Umbilical cord (tissue), 2 donors: ENCODE measurements at places on chromosomes 7 and 10.

DNA sequence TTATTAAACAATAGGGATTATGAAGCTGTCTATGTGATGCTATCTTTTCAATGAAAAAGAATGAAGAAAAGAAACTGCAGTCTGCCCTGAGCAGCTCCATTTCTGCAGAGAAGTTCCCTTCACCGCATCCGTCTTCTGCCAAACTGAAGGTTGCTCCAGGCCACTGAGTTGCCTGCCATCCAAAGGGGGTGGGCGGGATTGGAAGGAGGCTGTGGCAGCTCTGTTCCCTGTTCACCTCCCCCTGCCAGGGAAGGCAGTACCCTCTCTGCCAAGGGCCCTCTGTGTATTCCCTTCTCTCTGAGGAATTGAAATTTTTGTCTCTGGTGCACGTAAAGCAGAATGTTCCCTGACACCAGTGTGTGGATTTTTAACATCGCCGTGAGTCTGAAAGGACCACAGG, 243.1 kb upstream of the GHITM start:
- DNase-seq, result no peak

GRCh38 chr7:47669901-47670384, 88.0 kb upstream of the TNS3 start:
- no peak for DNase-seq

GRCh38 chr10:31479752-31480151, 160.7 kb downstream of the ZEB1 start:
- no peak for DNase-seq

GRCh38 chr7:115477193-115477651, 553.3 kb downstream of the TFEC start:
- DNase-seq, result peak; percentile 53

- DNase-seq, result peak; percentile 72
Observed at GRCh38 chr10:22927661-22928403, at the start of gene ARMC3. ARMC3 (plus strand) TSS chr10:22928053; CDS start chr10:22931997, 3,944 bp downstream.

DNA sequence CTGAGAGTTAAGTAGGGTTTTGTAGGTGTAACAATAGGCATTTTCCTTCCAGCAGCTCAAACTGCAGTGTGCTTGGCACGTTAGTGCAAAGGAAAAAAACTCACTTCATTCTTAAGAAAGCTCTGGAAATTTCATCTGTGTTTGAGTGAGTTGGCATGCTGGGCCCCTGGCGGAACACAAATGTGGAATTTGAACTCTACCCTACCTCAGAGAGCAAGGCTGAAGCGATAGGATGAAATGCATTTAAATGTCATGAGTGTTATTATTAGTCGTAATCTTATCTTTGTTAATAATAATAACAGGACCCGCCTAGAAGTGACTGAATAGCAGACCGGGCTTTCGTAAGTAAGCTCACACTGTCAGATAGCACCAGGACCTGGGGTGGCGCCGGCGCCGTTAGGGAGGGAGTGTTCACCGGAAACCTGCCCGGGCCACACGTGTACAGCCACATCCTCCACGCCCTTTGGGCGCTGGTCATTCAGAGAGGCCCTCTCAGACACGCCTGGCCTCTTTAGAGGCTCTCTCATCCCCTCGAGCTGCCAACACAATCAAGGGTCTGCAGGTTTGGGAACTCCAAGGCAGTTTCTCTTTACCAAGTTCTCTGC, 63.5 kb downstream of the GRK5 start:
- peak; percentile 51 for DNase-seq

DNA sequence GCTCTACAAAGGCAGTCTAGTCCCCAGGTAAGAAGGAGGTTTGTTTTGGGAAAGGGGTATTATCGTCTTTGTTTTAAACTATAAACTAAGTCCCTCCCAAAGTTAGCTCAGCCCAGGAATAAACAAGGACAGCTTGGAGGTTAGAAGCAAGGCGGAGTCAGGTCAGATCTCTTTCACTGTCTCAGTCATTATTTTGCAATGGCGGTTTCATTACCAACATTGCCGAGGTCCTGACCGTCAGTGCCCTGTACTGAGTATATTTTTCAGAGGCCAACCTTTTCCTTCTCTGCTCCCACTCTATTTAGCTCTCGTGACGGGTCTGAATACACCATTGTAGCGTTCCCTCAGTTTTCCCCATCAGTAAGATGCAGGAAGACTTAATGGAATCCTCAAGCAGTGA, 184.5 kb downstream of the PRKCQ start:
- no peak for DNase-seq

DNA sequence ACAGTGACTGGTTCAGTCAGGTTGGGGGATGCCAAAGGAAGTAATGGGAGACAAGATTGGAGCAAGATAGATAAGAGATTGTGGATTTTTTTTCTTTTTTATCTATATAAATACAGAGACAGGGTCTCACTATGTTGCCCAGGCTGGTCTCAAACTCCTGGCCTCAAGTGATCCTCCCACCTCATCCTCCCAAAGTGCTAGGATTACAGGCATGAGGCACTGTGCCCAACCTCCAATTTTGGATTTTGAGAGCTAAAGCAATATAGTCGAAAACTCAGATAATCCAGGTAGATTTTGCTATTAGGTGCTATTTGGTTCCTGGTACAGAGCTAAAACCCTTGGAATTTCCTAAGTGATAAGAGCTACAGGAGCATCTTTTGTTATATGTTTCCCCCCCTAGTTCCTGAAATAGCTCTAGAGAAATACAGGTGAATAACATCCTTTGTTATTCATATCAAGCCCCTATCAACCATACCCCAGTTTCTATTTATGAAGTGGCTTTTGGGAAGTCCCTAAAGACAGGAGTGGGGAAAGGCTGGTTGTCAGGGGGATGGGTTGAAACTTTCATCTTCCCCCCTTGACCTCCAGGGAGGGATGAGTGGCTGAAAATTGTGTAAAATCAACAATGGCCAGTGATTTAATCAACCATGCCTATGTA, 151.2 kb downstream of the CFTR start:
- no peak for DNase-seq

GRCh38 chr10:29446327-29446726, 157.5 kb downstream of the LYZL1 start:
- no peak for DNase-seq
